ENCODE measurements at places on chromosomes 4 and X. TPM values are rescaled to one million over a fixed set of nuclear protein-coding genes. Genes with fewer than 3 reads are reported as not detected.

GRCh38 chr4:101122019-101122418, 225.3 kb downstream of the PPP3CA start:
- no peak overlapping the region for H3K27ac ChIP-seq
- H3K36me3 ChIP-seq: no peaks in the 10 kb centered on the region
- peaks cover 10% of the 10 kb centered on the region for H3K4me1 ChIP-seq
- no peak for DNase-seq
- H3K4me3 ChIP-seq: no peak overlapping the region

- peaks cover 45% of the 10 kb centered on the region for H3K27me3 ChIP-seq
- H3K27ac ChIP-seq: no peak overlapping the region
- H3K4me1 ChIP-seq: peaks cover 4% of the 10 kb centered on the region
- no peak for DNase-seq
- H3K4me3 ChIP-seq: no peak overlapping the region
These were observed 31.6 kb downstream of the ALPK1 start for GRCh38 chr4:112328734-112329130.

DNA sequence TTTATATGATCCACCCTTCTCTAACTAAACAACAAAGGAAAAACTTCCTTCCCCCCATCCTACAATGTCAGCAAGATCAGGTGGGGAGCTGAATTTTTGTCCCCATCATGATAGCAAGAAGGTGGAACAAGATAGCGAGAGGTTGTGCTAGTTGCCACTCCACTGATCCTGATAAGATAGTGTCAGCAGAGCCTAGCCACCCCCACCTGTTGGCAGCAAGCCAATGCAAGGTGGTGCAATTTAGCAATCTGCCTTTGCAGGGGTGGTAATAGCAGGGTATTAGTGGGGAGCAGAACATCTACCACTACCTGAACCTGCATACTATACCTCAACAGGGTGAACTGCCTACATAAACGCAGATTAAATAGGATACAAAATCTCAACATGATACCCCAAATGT, 80.2 kb upstream of the MAMLD1 start:
- no peaks in the 10 kb centered on the region for H3K4me1 ChIP-seq
- H3K27ac ChIP-seq: no peak overlapping the region
- H3K4me3 ChIP-seq: no peak overlapping the region
- H3K27me3 ChIP-seq: no peaks in the 10 kb centered on the region
- H3K36me3 ChIP-seq: peaks cover 4% of the 10 kb centered on the region

DNA sequence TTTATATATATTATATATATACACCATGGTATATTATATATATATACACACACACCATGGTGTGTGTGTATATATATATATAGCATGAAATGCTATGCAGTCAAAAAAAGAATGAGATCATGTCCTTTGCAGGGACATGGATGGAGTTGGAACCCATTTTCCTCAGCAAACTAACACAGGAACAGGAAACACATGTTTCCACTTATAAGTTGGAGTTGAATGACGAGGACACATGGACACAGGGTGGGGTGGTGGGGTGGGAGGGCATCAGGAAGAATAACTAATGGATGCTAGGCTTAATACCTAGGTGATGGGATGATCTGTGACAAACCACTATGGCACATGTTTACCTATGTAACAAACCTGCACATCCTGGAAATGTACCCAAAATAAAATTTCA, 293.6 kb upstream of the NDST3 start:
- peaks cover under 1% of the 10 kb centered on the region for H3K4me1 ChIP-seq
- no peak overlapping the region for H3K4me3 ChIP-seq
- DNase-seq: no peak
- no peaks in the 10 kb centered on the region for H3K27me3 ChIP-seq

Gene GAGE12J
- not detected for total RNA-seq
